Tibial artery (tissue), 4 donors: ENCODE measurements at places on chromosomes 16 and 17.

DNA sequence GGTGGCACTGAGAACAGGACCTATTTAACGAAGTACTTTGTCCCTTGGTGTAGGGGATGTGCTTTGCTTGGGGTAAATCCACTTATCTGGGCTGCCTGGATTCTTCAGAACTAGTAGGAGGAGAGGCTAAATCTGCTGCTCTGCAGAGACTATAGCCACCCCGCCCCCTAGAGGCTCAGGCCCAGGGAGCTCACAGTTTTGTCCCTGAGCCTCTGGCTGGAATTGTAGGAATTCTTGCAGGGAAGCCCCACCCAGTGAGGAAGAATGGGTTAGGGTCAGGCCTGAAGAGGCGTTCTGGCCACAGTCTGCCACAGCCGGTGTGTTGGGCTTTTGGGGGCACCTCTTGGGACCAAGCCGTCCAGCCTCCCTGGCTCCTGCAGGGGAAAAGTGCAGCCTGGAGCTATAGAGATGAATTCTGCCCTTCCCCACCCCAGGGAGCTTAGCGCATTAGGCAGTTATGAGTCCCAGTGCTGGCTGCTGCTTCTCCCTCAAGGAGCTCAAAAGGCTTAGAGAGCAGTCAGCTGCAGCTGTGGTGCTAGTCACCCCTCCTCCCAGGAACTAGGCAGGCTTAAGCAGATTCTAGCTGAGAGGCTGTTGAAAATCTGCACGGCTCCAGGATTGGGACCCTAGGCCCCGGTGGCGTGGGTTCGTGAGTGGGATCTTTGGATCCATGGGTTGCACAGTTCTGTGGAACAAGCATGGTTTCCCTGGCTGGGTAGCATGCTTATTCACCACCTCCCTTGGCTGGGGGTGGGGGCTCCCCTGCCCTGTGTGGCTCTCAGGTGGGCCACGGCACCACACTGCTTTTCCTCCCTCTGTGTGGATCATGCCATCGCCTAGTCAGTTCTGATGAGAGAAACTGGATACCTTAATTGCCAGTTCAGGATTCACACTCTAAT, 237.4 kb upstream of the TOM1L1 start:
- no peak for DNase-seq

GRCh38 chr17:38584350-38584925, 21.3 kb downstream of the SRCIN1 start:
- DNase-seq, result peak; percentile 74

DNA sequence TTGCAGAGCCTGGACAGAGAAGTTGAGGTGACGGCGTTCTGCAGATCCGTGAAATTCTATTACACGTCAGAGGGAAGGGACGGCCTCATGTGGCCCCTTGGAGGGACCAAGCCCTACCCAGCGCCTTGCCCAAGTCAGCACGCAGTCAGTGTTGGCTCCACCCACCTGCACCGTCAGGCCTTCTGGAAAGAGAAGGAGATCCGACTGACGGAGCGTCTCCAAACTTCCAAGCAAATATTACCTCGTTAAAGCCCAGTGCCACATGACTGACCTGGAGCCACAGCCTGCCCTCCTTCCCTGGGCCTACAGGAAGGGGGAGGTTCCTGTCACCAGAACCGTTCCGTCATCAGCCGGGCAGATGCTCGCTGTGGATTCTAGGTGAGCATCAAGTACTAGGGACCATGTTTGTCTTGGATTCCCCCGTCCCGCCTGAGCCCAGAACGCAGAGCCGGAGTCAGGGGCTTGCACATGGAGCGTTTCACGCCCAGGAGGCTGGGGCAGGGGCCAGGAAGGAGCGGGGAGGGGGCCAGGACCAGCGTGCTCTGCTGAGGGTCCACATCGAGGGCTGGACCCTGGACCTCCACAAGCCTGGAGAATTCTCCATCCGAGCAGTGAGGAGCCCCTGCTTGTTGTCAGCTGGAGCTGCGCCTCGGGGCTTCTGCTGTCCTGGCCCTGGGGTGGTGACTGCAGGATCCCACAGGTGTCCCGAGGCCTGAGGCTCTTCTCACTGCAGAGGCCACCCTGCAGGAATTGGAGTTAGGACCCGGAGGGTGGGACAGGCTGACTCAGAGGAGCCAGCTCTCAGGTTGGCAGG, 22.6 kb upstream of the METRNL start:
- no peak for DNase-seq

GRCh38 chr16:55701442-55702319, 45.9 kb downstream of the SLC6A2 start:
- no peak for DNase-seq

GRCh38 chr16:12026741-12027490, 50.4 kb downstream of the SNX29 start:
- DNase-seq, result no peak

DNA sequence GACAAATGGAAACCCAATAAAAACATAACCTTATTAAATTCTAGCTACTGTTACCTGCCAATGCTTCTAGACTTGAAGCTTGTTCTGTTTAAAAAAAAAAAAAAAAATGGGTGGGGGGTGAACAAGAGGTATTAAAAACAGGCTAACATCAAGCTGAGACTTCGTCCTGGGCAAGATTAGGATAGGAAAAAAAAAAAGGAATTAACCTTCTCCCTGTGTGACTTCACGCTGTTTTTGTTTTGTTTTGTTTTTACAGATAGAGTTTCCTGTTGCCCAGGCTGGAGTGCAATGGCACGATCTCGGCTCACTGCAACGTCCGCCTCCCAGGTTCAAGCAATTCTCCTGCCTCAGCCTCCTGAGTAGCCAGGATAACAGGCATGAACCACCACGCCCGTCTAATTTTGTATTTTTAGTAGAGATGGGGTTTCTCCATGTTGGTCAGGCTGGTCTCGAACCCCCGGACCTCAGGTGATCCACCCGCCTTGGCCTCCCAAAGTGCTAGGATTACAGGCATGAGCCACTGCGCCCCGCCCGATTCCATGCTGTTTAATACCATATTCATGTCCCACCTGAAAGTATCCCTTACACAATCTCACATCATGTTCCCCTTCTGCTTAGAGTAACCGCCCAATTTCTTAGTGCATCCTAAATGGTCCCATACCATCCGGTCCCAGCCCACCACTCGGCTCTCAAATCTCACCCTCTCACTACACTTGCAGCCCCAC, 2.2 kb downstream of the USP31 start:
- no peak for DNase-seq

DNA sequence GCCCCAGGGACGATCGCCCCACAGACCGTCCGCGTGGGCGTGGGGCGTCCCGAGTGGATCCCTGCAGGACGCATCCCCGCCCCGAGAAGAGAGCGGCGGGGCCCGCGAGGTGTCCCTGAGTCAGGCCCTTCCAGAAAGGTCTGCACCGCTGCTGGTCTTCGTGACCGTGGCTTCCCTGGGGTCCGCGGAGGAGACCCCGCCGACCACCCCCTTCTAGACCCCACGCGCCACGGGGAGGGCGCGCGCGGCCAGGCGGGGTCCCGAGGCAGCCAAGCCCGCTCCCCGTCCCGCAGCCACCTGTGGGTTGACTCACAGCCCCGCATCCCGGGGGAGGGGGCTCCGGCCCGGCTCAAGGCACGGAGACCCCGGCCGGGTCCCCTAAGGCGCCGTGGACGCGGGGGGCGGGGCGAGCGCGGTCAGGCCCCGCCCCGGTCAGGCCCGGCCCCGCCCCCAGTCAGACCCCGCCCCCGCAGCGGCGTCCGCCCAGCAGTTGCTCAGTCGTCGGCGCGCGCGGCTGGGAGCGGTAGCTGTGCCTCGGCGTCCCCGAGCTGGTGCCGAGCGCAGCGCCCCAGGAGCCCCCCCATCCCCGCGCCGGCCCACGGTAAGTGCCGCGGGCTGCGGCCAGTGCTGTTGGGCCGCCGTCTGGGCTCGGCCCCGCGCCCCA, at the start of gene BAIAP3:
TSS of gene BAIAP3 (plus strand) at position 497 of the 664 bp plus-strand sequence. CDS start 4,905 bp downstream, outside the sequence.
- DNase-seq, result no peak

DNA sequence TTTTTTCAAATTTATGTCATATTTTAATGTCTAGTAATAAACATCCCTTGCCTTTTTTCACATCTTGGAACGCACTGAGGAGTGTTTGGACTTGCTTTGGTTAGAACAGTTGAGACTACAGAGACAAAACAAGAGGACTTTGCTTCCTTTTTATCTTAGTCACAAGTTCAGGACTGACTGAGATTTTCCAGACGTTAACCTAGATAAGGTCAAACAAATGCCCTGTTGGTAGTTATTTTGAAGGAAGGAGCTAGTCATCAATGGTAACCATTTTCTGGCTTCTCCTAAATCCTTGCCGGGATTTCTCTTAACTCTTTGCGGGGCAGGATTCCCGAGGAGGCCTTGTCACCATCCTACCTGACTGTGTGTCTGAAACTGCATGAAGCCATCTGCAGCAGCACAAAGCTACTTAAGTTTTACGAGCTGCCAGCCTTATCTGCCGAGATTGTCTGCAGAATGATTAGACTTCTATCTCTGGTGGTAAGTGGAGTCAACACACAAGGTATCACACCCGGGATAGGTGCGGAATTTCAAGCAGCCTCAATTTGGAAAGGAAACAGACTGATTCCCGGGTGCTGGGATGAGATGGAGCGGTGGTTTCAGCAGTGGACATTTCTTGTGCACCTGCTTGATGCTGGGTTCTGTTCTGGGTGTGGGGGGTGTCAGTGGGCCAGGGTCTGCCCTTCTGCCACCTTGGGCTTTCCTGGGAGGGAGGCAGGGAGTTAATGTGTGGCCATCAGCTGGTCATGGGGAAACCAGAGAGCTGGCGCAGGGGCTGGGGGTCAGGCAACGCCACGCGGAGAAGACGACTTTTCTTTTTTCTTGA, 48.3 kb downstream of the RNF213 start:
- DNase-seq, result peak; percentile 47

GRCh38 chr17:78020717-78021108, 62.2 kb downstream of the TNRC6C start:
- DNase-seq, result no peak

DNA sequence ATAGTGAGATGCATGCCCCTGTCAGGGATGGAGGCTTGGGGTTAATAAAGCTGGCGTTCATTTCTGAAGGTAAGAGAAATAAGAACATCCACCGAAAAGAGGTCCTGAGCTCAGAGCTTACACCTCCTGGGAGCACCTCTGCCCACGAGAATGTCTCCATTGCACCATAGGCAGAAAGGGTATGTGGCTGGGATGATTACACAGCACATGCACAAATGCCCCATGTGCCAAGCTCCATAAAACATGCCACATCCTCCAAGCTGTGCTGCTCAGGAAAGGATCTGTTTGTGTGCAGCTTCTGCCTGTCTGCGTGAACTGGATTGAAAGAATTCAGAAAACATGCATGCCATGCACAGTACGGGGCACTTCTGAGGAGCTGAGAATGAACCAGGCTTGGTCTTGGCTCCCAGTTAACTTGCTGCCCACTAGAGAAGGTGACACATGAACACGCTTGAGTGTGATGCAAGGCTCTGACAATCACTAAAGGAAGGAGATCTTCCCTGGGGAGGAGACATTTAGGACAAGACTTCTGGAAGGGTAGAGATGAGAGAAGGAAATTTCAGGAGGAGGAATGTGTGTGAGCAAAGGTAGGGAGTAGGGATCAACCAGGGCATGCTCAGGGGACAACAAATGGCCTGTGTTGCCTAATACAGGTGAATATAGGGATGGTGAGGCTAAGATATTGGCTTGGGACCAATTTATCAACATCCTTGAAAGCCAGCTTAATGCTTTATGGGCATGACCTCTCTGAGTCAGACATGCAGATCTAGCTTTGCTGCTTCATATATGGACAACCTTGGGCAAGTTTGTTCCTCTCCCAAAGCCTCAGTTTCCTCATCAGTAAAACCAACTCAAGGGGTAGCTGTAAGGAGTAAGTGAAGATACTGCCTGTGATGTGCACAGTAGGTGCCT, 32.0 kb upstream of the SMPD3 start:
- no peak for DNase-seq

- DNase-seq, result no peak
These were observed 93.4 kb upstream of the METRNL start for GRCh38 chr17:82985973-82986372.

GRCh38 chr17:43732958-43733357, 25.6 kb downstream of the SOST start:
- DNase-seq, result no peak

DNA sequence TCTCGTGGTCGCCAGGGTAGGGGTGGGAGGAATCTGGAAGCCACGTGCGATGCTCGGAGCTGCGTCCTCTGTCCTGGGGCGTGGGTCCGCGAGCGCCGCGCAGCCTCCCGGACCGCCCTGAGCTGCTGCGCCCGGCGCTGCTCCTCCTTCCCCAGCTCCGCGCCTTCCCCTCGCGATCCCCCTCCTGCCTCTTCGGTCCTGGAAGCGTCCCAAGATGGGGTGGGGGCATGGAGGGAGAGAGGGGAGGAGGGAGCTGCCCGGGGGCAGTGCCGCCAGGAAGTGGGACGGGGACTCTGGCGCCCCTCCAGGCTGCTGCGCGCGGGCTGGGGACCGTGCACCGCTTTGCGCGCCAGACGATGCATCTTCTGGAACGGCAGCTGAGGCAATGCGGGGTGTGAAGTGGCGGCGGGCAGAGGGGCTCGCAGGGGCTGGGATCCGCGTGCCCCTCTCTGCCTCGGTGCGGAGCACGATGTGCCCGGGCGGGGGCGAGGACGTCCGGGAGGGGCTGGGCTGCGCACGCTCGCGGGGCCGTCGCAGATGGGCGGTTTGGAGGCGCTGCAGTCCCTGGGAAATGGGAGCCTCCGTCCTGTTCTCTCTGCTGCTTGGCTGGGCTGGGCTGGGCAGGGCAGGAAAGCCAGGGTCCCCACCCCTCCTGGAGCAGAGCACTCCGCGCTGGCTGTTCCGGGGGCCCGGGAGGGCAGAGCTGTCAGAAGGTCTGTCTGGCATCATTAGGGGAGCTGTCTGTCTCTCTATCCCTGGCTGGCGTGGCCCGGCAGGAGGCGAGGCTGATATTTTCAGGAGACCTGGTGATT, 388.0 kb downstream of the SEC14L1 start:
- DNase-seq, result no peak

DNA sequence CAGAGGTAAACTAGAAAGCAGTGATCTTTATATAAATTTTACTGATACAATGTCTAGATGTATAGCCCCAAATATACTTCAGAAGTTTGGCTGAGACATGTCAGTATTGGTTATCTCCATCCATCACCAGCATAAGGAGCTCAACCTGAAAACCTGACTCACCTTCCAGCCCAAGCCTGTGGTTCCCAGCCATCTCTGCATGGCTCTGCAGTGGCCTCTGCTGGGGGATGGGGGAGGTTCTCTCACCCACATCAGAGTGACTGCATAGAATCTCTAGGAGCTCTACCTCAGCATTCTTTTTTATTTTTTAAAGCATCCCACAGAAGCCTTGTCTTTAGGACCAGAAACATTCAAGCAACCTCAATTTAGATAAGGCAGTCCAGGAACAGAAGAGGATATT, 27.3 kb downstream of the USP7 start:
- no peak for DNase-seq

DNA sequence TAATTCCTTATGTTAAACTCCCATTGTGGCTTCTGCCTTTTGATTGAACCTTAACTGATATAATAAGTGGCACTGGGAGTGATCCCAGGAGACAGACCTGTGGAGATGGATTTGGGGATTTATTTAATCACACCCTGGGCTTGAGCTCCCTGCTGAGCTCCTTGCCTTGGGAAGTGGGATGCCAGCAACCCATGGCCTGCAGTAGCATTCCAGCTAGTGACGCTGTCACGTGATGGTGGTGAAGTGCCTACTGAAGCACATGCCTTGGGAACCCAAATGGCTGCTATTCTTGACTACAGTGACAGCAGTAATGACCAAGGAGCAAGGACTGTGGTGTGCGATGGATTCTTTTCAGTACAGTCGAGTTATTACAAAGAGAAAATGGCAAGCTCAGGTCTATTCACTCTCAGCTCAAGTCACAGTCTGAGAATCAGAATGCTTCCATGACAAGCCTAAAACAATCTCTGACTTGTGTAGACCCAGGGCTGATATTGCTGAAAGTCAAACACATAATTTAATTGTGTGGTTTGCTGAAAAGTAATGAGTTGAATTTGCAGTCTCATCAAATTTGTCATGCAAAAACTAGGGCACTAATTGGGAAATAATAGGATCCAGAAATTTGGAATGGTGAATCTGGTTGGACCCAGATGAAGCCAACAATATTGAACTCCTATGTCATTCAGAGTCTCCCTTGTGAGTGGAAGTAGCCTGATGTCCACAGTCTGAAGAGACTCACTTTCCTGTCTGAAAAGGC, 47.1 kb downstream of the BCL7C start:
- DNase-seq, result no peak
